Vein endothelial cell (primary cell): ENCODE measurements at places on chromosomes 5 and 9. TPM values are rescaled to one million over a fixed set of nuclear protein-coding genes. Genes with fewer than 3 reads are reported as not detected.

N4BP3 gene
- total RNA-seq: 37.9 and 44.2 TPM in 2 replicates

PITX1 gene
- 0.10 TPM in 1 of 2 replicates, not detected in the other for total RNA-seq

TCF7 gene
- total RNA-seq: 0.29 and 0.33 TPM in 2 replicates

PCDHGB5 gene
- 22.4 and 26.1 TPM in 2 replicates for total RNA-seq

CXCL14 gene
- total RNA-seq: not detected in 2 replicates

C5orf52 gene
- total RNA-seq: not detected in 2 replicates

LSM11 gene
- total RNA-seq: 8.2 and 8.5 TPM in 2 replicates

SLC45A2 gene
- total RNA-seq: 0.10 TPM in 1 of 2 replicates, not detected in the other

GPSM1 gene
- 29.6 and 47.4 TPM in 2 replicates for total RNA-seq

ERBIN gene
- total RNA-seq: 67.9 and 77.7 TPM in 2 replicates

MLANA gene
- 0.19 TPM in 1 of 2 replicates, not detected in the other for total RNA-seq

FGF10 gene
- not detected in 2 replicates for total RNA-seq

HMGXB3 gene
- total RNA-seq: 37.2 and 41.7 TPM in 2 replicates

C5 gene
- 0.65 and 0.86 TPM in 2 replicates for total RNA-seq
